ENCODE measurements at places on chromosomes 2 and 18.

- no peak for DNase-seq
Observed at GRCh38 chr2:141899740-141900139, 231.1 kb downstream of the LRP1B start.

GRCh38 chr2:187446711-187447110, 1.3 kb downstream of the CALCRL start:
- no peak for DNase-seq

- DNase-seq = no peak
Observed at GRCh38 chr18:72869226-72870185, 1.7 kb upstream of the NETO1 start.

DNA sequence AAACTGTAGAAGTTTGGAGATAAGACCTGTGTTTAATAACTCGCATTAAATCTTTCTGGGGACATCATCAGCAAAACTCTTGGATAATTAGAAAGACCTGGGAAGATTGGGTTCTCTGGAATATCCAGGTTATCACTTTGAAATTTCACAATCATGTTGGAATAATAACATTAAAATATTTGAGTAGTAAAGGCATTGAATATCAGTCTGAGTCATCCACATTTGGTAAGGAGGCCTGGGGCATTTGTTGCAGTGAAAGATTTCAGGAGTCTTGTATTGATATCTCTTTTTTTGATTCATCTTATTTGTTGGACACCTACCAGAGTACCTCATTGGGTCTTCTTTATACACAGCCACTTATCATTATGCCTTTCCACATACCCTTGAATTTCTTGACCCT, 95.9 kb downstream of the EPB41L5 start:
- DNase-seq = no peak

DNA sequence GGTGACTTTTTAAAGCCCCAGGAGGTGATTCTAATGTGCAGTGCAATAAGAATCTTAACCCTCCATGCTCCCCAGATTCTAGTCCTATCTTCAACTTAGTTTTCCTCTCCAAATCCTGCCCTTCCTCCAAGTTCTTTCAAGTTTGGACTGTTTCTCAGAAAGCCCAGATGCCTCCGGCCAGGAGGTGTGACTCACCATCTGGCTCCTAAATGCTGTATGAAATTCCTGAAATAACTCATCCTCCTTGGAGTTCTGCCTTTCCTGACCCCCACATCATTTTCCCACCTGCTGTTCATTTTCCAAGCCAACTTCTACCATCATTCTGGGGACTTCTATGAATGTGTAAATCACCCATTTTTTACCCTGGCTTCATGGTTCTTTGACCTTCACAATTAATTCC, 118.2 kb upstream of the NOL4 start:
- no peak for DNase-seq

DNA sequence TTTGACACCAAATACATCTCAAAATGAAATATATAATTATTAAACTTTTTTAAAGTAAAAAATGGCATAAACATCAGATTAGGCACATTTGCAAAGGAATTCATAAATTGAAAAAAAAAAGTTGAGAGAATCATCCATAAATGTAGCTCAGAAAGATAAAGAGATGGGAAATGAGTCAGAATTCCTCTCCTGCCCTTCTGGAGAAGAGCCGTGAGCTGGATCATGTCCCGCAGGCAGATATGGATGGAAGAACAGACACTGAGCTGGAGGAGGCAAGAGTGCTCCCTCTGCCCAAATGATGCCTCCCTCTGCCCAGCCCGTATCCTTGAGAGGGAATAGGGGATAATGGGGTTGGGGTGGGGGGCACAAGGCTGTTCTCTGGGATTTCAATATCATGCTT, 190.9 kb downstream of the TFCP2L1 start:
- DNase-seq = no peak

- no peak for DNase-seq
Observed at GRCh38 chr2:41920181-41920580, 127.6 kb upstream of the PKDCC start.

- no peak for DNase-seq
Observed at GRCh38 chr18:55763298-55763697, 175.3 kb upstream of the TCF4 start.

DNA sequence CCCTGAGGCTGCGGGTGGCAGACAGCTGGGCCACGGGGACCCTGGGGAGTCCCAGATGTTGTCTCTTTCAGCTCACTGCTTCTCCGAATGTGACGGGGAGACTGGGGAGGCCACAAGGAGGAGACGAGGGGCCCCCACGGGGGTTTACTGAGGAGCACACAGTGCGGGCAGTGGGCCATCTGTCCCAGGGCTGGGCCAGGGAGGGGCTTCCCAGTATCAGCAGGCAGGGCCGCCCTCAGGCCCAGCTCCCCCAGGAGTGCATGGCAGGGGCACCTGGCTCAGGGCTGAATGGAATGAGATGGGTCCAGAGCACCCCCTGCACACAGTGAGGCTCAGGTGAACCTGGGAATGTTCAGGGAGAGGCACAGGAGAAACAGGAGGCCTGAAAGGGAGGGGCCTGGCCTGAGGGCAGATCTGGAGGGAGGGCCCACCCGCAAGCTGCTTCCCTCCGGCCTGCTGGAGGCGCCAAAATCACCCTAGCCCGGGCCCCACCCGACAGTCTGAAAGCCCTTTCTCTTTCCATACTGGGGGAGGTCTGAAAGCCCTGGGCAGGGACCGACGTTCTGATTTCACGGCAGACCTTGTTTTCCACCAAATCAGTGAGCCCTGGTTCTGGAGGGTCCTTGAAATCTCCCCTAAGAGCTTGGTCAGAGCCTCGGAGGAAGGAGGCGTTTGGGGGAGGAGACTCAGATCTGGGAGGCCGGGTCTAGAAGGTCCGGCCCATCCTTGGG, 35.5 kb upstream of the PTMA start:
- no peak for DNase-seq

DNA sequence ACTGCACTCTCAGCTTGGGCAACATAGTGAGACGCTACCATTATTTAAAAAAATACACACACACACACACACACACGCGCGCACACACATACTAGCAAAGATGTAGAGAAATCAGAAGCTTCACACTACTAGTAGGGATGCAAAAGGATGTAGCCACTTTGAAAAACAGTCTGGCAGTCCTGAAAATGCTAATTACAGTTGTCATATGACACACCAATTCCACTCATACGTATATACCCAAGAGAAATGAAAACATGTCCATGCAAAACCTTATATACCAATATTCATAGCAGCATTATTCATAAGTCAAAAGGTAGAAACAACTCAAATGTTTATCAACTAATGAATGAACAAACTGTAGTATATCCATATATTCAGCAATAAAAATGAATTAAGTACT, 90.3 kb downstream of the SLC25A12 start:
- no peak for DNase-seq

GRCh38 chr2:216601632-216602409, 31.4 kb upstream of the IGFBP2 start:
- DNase-seq = no peak

GRCh38 chr18:39389800-39390379, 1824.3 kb upstream of the CELF4 start:
- DNase-seq = peak; percentile 39

DNA sequence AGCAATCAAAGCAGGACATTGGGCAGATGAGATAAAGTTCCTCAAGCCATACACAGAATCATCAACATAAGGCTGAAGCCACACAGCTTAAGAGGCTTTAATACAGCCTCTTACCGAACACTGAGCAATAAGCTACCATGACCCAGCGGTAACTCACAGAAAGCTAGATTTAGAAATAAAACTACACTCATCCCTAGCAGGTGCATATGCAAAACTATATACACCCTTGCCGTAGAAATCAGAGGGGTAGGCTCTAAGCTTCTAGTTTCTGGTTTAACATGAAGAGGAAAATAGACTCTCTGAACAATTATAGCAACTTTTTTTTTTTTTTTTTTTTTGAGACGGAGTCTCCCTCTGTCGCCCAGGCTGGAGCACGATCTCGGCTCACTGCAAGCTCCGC, 428.8 kb upstream of the FIGN start:
- no peak for DNase-seq

DNA sequence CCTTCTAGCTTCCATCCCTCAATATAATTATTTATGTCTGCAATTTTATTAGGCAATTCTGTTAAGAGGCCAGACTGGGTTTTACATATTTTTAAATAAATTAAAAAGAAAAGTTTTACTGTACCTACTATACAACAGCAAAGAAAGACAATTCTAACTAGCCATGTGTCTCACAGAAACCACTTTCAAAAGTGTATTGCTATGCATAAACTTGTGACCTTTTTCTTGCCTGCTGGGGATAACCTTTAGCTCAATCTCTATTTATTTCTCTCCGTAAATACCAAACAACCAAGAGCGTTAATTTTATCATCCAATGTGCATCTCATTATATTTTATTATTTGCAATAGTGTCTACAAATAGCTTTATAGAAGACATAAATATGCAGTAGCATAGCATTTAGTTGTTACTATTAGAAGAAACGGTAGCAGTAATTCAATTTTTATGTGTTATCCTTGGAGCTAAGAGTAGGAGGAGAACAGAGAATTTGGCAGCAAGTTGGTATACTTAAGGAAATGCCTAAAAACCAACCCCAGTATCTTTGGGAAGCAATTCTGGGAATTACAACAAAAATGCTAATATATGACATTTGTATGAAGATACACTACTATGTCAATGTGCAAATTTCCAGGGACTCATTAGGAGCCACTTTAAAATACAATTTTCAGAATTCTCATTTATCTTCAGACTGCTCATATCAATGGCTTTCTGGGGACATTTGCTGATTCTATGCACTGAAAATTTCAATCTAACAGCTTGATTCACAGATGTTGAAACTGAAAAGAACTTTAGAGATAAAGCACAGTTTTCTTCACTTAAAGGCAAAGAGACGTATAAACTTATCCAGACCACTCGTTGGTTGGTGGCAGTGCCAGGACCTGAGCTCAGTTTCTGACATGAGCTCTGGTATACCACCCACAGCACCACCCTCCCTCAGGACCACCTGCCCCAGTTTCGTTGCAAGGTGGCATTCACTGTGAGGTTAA, 23.0 kb upstream of the RTN4 start:
- DNase-seq = no peak

- no peak for DNase-seq
Observed at GRCh38 chr18:45793264-45793965, 32.1 kb upstream of the SIGLEC15 start.

DNA sequence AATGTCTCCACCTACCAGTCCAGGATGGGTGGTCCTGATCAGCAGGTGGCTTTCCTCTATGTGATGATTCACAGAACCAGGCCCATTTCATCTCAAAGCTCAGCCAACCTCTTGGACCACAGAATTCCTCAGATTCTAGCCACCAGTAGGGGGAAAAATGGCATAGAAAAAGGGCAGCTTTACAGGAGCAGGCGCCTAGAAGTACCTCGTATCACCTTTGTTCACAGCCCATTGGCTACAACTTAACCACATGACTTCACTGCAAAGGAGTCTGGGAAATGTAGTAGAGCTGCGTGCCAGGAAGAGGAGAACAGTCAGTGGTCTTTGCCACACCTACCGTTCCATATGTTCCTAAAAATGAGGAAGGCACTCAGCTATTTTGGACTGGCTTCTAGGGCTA, 62.8 kb upstream of the DTNA start:
- DNase-seq = no peak

GRCh38 chr2:121089166-121089510, 195.9 kb downstream of the TFCP2L1 start:
- no peak for DNase-seq

- no peak for DNase-seq
Observed at GRCh38 chr2:71130905-71131244, 441 bp downstream of the MPHOSPH10 start.

GRCh38 chr2:163553601-163554000, 182.2 kb downstream of the FIGN start:
- no peak for DNase-seq

- DNase-seq = peak; percentile 36
Observed at GRCh38 chr2:237858294-237859081, 935 bp upstream of the RAMP1 start.

DNA sequence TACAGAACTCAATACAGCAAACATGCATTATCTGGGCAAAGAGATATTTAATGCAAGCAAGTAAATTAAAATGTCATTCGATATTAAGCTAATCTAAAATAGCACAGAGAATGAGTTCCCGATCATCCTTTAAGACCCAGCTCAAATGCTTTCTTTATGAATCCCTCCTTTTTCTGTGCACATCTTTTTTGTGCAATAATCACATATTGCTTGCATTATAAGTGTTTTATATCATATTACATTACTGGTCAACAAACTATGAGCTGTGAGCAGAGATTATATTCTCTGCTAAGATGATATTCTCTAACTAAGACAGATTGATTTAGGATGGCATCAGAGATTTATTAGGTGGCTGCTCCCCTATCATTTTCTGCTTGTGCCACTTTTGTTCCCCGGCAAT, 146.1 kb downstream of the ERBB4 start:
- no peak for DNase-seq

DNA sequence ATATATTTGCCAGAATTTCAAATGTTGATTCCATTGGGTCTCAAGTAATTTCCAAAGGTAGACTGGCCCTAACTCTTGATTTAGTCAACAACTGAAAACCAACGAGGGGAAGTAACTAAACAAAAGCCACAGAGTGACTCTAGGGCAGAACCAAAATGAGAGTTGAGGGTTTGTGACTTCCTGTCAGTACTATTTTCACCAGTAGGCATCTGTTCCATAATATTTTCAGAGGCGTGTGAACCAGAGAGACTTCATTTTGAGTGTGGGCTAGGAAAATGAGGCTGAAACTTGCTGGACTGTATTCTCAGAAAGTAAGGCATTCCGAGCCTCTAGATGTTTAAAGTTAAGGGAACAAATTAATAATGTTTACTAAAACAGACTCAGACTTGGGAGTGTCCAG, 70.6 kb downstream of the GDF7 start:
- DNase-seq = no peak

DNA sequence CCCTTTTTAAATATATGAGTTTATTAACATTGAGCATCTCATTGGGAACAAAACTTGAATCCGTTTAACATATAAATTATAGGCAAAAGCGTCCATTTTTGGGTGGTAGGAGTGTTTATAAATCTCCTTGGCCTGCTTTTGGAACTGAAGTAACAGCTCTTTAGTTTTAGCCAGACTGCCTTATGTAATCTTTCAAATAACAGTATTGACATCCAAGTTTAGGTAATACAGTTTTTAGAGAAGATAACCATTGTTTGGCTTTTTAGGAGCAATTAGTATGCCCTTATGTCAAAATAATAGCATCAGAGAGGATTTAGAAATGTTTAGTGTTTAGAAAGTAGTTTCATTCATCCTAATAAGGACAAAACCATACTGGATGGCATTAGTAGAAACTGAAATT, 361.9 kb downstream of the ARHGAP15 start:
- no peak for DNase-seq

DNA sequence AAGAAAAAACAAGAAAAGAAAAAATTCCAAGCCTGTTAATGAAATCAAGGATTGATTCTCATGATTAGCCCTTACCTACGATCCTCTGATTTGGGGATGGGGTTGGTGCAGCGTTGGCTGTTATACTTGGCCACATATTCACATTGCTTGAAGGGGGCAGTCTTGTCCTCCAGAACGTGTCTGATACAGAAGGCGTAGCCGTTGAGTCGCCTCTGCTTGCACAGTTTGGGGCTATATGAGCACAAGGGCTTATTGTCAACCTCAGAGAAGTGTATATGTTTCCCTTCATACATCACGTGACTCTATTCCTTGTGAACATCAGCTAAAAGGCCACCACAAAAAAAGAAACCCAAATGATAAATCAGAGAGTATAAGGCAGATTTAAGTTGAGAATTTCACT, 23.2 kb downstream of the INO80D start:
- DNase-seq = no peak

- DNase-seq = no peak
Observed at GRCh38 chr2:61493523-61493942, 22.6 kb upstream of the USP34 start.
